Daoy (cell line): ENCODE measurements at places on chromosomes 6 and 20.

GRCh38 chr20:37726971-37727956 is 33.4 kb downstream of the CTNNBL1 start:
- DNase-seq: no peak

GRCh38 chr6:100078509-100078908 is 84.5 kb upstream of the MCHR2 start:
- peak; percentile 56 for DNase-seq

GRCh38 chr6:27889628-27890444 is 22.4 kb downstream of the OR2B2 start:
- DNase-seq: no peak

- DNase-seq: no peak
Observed at GRCh38 chr6:33426590-33427511, 7.0 kb downstream of the SYNGAP1 start.

GRCh38 chr6:14079433-14079832 is 38.1 kb upstream of the CD83 start:
- peak; percentile 79 for DNase-seq

DNA sequence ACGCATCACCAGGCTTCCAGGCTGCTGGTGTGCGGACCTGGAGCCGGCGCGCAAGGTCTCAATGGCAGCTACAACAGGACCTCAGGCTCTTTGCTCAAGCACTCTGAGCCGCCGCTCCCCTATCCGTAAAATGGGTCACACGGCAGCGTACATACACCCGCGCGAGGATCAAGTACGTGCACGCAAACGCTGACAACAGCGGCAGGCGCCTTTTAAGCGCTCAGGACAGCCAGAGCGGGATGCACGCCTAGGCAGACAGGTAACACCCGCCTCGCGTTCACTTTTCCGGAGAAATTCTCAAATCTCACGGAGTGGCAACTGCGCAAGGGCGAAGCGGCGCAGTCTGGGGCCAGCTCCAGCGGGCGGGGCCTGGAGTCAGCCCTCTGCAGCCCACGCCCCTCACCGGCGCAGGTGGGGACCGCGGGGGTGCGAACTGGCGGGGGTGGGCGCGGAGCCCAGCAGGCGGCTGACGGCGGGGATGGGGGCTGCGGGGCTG is 535 bp downstream of the EXOC2 start:
- DNase-seq: peak; percentile 72

DNA sequence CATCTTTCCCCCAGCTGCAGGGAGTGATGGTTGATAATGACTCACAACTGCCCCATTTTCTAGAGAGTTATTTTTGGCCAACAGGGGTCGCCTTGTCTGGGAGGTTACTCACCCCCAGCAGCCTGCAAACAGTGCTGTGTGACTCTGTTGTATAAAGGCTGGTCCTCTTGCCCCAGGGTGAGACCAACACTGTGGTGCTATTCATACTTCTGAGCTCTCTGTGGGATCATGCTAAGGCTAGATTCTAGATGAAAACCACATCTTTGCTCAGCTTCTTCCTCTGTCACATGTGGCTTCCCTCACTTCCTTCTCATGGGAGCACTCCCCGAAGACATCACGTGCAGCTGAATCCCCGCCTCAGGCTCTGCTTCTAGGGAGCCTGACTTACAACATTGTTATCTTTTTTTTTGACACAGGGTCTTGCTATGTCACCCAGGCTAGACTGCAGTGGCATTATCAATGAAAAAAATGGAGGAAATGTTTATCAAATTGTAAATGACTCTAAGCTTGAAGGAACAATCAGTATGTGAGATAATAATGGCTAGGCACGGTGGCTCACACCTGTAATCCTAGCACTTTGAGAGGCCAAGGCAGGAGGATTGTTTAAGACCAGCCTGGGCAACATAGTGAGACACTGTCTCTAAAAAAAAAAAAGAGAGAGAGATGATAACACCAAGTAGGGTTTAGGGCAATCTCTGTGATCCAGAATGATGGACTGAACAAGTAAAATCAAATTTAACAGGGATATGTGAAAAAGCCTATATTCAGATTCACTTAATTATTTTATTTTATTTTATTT is 55.7 kb upstream of the SLC23A2 start:
- DNase-seq: peak; percentile 45

DNA sequence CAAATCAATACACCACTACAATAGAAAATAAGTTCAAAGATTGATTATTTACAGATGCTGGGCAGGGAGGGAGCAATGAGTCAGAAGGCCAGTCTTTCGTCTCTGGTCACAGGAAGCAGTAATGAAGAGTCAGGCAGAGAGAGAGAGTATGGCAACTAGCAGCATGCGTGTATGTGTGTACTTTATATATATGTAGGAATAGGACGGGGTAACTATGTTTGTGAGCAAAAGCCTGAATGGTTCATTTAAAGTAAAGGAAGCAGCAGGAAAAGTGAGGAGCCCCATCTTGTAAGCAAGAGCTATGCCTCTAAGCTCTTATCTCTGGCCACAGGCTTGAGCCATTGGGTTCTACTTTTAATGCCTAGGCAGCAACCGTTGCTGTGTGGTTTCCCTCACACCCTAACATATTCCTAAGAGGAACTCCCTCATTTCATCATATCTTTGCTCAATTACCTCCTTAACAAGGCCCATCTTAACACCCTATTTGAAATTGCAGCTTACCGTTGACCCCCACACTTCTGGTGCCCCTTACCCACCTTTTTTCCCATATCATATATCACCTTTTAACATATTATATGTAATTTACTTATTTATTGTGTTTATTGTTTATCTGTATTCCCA is 66.6 kb downstream of the AFG1L start:
- DNase-seq: no peak

GRCh38 chr6:149978610-149979009 is 14.9 kb downstream of the ULBP1 start:
- DNase-seq: no peak

- DNase-seq: no peak
Observed at GRCh38 chr6:21208081-21208795, 385.3 kb upstream of the SOX4 start.

DNA sequence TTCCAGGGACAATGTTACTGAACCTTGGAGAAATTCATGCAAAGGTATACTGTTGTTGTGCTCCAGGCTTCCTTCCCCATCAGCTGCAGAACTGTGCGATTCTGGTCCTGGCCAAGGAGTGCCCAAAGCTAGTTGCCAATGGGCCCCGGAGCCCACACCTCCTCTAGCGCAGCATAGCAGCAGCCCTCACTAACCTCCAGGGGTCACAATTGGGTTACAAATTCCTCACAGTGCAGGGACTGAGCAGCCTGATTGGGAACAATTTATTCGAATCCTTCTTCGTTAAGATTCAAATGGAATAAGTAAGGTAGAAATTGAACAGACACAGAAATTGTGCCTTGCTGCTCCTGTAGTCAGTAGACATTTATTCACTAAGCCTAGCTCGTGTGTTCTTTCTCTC is 284.9 kb downstream of the PRKN start:
- DNase-seq: peak; percentile 12

DNA sequence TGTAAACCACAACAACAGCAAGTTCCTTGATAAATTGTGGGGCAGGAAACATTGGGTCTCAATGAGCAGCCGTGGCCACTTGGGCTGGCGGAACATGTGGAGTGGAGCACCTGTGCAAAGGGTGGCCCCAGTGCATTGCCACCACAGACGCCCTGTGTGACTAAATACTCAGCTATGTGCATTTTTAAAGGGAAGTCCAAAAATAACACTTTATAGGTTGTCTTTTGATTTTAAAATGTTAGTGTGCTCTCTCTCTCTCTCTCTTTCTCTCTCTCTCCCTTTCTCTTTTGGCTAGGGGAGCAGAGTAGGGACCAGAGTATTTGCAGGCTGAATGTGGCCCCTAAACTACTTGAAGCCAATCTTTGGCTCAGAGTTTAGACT is 236.3 kb downstream of the BCAS1 start:
- DNase-seq: no peak

GRCh38 chr20:7346026-7346425 is 578.5 kb downstream of the BMP2 start:
- no peak for DNase-seq

DNA sequence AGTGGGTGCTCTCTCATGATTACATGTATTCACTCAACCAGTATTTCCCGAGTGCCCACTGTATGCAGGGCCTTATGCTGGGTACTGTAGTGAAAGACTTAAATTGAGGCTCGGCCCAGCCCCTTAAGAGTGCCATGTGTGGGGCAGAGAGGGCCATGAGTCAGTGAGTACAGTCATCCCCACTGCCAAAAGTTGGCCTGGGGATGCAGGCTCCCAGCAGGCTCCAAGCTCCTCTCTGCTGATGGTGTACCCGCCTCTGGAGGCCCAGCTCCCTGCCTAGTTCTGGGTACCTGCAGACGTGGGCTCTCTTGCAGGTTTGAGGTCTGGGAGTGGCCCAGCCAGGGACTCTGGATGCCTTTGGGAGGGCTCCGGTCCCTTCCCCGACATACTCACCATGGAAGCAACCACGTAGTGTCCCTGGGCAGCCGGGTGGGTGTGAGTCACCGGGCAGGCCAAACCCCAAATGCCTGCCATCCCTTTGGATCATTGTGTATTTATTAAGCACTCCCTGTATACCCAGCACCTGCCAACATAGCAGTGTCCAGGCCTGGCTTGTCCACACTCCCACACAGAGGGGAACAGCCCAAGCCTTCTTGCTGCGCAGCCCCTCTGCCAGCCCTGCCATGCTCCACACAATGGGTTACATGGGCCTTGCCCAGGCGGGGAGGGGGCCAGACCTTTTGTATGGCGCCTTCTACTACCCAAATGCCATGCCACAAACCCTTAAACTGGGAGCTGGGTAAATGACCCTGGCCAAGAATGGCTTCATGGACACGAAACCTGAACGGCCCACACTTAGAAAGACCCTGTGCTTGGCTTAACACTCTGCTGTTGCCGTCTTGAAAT is 153.6 kb downstream of the VEGFA start:
- peak; percentile 90 for DNase-seq

DNA sequence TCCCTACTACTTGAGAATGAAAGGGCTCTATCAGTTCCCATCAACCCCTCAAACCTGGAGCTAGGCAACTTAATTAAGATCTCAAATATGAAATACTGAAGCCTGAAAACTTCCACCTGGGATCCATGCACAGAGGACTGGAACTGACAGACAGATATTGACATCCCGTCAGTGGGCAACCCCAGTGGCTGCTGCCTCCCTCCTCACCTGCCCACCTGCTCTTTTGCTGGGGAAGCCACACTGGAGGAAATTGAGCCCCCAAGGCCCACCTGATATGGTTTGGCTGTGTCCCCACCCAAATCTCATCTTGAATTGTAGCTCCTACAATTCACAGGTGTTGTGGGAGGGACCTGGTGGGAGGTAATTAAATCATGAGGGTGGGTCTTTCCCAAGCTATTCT is 192.8 kb downstream of the LRFN2 start:
- DNase-seq: no peak

- DNase-seq: no peak
Observed at GRCh38 chr6:2943564-2943955, 27.8 kb downstream of the SERPINB6 start.

- peak; percentile 92 for DNase-seq
Observed at GRCh38 chr6:149897015-149897697, 757 bp downstream of the RAET1E start.

- DNase-seq: peak; percentile 49
Observed at GRCh38 chr6:168884646-168885086, 369.0 kb downstream of the THBS2 start.

DNA sequence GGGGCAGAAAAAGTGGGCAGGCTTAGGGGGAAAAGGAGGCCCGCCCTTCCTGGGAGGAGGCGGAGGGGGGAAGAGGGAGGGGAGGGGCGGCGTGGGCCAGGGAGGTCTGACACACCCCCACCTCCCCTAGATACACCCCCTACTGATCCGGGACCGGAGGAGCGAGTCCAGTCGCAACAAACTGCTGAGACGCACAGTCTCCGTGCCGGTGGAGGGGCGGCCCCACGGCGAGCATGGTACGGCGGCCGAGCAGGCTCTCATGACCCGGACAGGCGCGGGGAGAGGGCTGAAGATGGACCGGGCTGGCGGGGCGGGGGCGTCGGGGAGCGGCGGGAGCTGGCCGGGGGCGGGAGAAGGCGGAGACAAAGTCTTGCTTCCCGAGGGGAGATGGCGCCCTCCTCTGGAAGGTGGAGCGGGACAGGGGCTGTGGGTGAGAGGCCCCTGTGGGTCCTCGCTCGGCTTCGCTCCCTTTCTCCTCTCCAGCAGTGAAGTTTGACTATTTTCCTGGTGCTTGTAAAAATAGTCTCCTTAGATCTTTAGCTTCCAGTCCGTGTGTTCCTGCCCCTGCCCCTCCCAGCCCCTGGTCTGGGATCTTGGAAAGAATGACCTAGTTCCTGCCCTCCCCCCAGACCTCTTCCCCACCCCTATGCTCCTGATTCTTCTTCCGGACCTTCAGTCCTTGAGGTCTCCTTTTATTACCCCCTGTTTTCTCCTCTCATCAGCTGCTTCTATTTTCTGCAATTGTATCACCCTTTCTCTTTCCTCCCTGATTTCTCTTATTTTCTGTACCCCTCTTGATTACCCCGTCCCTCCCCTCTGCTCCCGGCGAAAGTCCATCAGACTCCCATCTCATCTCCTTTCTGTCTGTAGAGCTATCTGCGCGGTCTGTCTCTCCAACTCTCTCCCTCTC is 6.1 kb downstream of the SYNGAP1 start:
- DNase-seq: peak; percentile 95

- no peak for DNase-seq
Observed at GRCh38 chr20:62622178-62622876, 20.0 kb upstream of the SLCO4A1 start.

DNA sequence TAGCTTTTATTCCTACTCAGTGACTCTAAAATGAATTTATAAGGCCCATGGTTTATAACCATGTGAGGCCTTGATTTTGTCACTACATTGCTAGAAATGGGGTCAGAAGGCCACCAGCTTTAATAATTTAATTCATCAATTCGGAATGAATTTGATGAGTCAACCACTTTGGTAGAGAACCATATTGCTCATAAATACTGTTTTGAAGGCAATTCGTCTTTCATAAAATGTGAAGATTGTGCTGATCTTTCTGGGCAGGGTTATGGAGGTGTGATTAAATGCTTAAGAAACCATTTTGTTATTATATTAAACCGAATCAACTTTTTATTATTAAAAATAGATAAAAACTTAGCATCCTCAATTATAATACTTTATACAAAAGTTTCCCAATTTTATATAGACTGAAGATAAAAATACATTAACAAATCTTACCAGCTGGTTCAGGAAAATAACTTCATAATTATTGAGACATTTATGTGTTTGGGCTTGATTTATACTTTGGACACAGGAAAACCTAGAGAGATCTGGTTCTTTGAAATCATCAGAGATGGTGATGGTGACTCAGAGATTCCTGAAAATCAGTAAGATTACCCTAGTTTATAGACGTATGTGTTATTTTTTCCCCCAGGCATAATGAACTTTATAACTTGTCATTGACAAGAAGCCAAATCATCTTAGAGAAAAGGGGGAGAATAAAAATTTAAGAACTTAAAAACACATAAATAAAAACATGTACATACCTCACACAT is 10.6 kb downstream of the HCRTR2 start:
- DNase-seq: no peak

DNA sequence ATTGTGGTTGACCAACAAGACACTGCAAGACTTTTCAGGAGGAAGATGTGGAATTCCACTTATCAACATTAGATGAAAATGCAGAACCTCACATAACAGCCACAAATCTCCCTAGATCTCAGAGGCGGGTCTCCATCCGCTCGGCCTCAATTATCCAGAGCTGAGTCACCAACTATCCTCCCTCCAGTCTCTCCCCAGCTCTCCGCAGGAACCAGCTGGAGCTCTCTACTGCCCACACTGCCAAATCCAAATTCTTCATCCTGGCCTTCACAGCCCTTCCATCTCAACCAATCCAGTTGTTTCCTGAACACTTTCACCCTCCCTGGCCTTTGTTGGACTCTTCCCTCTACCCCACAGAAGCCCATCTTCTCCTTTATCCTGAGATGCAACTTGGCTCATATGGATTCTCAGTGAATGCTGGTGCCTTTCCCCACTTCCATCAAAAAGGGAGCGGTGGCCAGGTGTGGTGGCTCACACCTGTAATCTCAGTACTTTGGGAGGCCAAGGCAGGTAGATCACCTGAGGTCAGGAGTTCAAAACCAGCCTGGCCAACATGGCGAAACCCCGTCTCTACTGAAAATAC is 3.5 kb upstream of the TGIF2 start:
- DNase-seq: peak; percentile 76
